Fibroblast of skin of abdomen (primary cell): ENCODE measurements at places on chromosomes 5 and 9.

GRCh38 chr9:17757816-17758215, 178.9 kb downstream of the SH3GL2 start:
- DNase-seq, result no peak

- peak; percentile 77 for DNase-seq
These were observed 2.9 kb downstream of the OR2S2 start for GRCh38 chr9:35954942-35955546.

GRCh38 chr5:8749556-8749955, 796.3 kb downstream of the SEMA5A start:
- no peak for DNase-seq

GRCh38 chr9:82410306-82410705, 421.7 kb downstream of the SPATA31D1 start:
- peak; percentile 13 for DNase-seq

- DNase-seq, result no peak
These were observed 153.1 kb upstream of the RASA1 start for GRCh38 chr5:87114631-87115030.

GRCh38 chr5:93794954-93795353, 53.6 kb upstream of the POU5F2 start:
- no peak for DNase-seq

DNA sequence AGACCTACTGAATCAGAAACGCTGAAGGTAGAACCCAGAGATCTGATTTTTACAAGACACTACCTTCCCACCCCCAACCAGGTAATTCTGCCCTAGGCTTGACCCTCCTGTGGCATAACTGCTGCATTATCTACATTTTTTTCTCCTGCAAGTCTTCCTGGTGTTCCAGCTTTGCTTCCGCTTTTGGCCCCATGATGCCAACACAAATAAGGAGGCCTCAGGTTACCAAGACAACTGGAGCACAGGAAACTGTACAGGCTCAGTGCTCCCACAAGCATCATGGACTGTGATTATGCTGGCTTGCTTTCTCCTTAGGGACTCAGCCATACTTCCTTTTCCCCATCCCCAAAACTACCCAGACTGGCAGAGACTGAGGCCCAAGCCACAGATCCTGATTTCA, 6.6 kb upstream of the MSMP start:
- no peak for DNase-seq

DNA sequence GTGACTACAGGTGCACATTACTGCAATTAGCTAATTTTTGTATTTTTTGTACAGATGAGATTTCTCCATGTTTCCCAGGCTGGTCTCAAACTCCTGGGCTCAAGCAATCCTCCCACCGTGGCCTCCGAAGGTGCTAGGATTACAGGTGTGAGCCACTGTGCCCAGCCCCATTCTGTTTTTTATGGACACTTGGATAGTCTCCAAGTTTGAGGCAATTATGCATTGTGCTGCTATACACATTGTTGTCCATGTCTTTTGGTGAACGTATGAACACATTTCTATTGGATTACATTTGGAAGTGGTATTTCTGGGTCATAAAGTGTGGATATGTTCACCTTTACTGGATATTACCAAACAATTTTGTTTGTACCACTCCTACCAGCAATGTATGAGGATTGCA, 22.4 kb upstream of the PLPP1 start:
- no peak for DNase-seq

GRCh38 chr9:105038051-105038450, 110.1 kb upstream of the ABCA1 start:
- no peak for DNase-seq

GRCh38 chr5:19406576-19407365, 581.2 kb downstream of the CDH18 start:
- no peak for DNase-seq

DNA sequence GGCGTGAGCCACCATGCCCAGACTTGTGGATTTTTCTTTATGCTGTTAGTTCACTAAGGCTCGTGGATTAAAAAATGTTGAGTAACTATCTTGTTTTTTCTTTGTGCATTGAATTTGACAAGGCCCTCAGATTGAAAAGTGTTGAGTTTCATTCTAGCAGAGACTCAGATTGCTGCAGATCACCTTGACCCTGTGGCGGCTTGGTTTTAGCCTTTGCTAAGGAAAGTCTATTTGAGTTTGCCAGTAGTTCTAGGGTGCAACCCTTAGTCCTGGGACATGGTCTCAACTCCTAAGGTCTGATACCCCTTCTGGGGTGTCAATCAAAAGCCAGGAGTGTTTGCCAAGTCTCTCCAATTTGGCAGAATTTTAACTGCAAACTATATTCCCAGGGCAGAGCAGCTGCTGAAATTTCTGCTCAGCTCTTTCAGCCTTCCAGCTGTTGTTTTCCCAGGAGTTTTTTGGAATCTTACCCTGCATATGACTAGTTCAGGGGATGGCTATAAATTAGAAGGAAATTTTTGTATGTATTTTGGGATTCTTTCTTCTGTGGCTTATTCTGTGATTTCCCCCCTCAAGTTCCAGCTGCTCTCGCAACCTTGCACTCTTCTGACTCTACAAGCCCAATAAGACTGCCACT, 84.3 kb upstream of the HAND1 start:
- no peak for DNase-seq

GRCh38 chr5:180960209-180960608, 28.4 kb upstream of the BTNL3 start:
- no peak for DNase-seq

- DNase-seq, result no peak
These were observed 1.1 kb downstream of the OTP start for GRCh38 chr5:77637170-77637997.

GRCh38 chr5:23740029-23740428, 232.6 kb downstream of the PRDM9 start:
- no peak for DNase-seq

DNA sequence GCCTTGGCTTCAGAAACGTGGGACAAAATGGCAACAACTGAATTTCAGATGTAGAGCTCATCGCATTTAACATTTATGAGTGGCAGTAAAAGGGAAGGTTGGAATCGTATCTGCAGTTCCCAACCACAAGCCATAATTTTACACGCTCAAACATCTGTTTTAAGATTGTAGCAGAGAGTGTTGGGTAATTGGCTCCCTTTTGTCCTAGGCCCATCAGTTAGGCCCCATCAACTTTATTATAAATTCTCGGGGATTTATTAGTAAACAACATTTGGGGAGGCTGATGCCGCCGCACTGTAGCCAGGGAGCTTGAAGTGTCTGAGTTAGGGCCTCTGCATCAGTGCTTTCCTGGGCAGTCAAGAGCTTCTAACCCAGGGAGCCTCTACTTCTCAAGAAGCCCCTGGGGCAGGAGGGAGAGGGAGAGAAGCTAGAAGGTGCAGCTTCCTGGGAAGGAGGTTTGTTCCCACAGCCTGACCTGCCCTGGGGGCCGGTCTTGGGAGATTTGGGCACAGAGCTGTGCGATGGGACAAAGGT, 66.2 kb downstream of the HSPA4 start:
- DNase-seq, result no peak

DNA sequence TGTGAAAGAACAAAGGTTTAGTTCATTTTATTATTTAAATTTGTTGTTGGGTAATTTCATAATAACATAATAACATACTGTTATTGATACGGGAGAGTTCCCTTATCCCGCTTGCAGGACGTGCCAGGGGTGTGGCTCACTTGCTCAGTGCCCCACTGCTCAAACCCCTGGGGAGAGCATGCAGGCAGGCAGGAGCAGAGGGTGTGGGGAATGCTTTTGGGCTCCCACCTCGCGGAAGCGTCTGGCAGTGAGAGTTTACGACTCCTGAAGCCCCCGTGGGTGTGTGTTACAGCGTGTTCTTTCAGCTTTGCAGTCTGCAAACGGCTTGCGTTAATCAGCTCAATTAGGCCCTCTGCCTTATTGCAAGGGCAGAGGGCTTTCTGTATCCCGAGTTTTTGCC, 675.9 kb downstream of the SEMA5A start:
- DNase-seq, result no peak

GRCh38 chr5:75720882-75721281, 3.6 kb upstream of the POC5 start:
- no peak for DNase-seq

DNA sequence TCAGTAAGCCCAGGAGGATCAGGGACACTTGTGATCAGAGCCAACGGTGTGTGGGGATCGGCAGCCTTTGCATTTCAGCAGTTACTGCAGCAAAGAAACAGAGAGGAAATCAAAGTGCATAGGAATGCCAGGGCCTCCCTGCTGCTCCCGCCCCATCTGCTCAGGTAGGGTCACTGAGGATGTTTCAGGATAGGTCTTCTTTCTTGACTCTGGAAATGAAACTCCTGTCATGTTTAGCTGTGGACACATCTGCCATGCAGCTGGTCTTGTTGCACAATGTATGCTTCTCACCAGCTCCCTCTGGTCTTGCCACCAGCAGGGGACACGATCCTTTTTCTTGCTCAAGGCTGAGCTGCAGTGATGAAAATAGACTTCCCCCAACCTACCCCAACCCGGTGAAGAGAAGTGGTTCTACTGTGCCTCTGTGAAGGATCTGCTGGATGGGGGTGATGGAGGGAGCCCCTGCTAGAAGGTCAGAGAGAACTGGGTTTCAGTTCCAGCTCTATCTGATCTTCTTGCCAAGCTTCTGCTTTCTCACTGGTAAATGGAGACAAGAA, 185.2 kb upstream of the KLF4 start:
- DNase-seq, result peak; percentile 14

- DNase-seq, result no peak
These were observed 4.4 kb downstream of the SNX18 start for GRCh38 chr5:54521856-54522479.

DNA sequence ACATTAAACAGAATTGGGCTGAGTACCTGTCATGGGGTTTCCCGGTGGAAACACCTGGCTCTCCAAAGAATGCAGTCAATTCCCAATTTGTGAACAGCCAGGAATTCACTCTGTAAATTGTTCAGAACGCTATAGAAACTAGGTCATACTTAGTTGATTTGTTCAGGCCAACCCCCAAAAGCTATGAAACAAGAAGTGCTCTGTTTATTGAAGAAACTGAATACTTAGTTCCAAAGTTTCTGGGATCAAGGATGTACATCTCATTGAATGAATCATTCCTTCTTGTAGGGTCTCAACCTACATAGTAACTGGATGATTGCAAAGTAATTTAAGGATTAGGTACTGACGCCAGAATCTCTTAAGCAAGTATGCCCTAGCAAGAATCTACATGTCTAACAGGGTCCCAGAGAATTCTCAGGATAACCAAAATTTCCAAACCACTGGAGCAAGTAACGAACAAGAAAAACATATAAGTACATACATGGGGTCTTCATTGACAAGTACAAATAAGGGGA, 659 bp upstream of the TUSC1 start:
- peak; percentile 7 for DNase-seq

DNA sequence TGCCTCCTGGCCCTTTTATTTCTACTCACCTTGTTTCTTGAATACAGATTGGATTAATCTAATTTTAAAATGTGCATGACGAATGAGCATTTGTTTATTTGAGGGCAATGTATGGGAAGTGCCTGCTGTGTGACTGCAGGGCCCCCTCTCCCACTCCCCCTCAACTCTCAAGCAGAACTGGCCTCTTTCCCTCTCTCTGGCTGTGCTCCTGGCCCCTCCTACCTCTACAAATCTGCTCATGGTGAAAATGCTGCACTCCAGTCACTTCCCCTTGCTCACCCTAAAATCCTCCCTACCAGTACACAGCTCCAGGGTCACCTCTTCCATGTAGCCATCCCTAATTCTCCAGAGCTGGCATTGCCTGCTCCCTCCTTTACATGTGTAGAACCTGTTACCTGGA, 17.2 kb upstream of the NDST1 start:
- DNase-seq, result no peak

- DNase-seq, result peak; percentile 2
These were observed 37.7 kb upstream of the MRPS30 start for GRCh38 chr5:44770780-44771717.

DNA sequence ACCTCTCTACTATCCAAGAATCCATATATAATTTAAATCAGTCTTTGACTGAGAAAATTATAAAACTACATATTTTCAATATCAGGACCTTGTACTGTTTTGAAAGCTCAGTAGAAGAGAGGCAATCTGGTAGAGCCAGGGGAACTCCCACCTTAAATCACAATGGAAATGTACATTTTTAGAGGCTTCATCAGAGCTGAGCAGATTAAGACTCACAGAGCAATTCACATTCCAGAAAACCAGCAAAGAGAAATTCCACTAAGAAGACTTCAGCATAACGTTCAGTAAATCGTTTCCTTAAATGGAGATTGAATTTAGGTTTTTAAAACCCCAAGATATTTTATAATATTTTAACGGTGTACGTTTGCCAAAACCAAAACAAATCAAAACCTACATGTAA, 227.8 kb upstream of the TRPM3 start:
- DNase-seq, result peak; percentile 94

DNA sequence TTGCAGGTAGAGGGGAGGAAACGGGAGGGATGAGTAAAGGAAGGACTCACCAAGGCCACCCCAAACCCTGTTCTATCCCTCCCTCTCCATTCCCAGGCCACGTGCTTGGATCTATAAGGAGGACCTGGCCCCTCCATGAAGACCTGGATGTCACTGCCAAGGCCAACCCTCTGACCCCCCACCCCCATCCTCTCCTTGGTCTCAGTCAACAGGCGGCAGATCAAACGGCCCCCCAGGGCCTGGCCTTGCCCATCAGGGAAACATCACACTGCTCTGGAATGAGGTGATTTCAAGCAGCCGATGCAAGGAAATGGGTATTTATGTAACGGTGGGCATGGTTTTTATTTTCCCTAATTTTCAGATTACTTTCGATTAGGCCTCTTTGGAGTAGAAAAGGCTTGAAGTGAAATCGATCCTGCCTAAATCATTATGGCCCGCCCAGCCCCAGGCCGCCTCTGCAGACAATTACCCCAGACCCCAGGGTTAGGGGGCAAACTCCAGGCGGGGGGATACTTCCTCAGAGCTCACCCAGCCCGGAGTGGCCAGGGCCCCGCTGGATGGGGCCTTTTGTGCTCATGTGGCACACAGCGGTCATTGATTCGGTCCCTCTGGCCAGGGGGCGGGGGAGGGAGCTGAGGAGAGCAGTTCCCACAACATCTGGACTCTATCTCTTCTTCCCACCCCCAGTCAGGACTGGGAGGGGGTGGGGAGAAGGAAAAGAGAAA, 125.3 kb downstream of the PHF2 start:
- no peak for DNase-seq
